CD4-positive, alpha-beta T cell treated with Interleukin-1 beta for 1 hour (primary cell): ENCODE measurements at places on chromosomes 1 and 21.

DNA sequence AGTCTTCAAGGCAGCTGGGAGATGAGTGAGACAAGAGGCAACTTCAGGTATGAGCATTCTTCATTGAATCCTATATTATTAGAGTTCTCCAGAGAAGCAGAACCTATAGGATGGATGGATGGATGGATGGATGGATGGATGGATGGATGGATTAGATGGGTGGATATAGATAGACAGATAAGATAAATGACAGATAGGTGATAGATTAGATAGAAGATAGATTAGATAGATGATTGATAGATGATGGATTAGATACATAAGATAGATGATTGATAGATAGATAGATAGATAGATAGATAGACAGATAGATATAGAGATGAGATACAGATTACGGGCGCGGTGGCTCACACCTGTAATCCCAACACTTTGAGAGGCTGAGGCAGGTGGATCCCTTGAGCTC lies 43.2 kb upstream of the SPOCD1 start:
- DNase-seq = no peak

GRCh38 chr1:238187575-238187949 lies 296.8 kb upstream of the ZP4 start:
- no peak for DNase-seq

GRCh38 chr1:31036749-31037500 lies 28.6 kb downstream of the PUM1 start:
- no peak for DNase-seq

DNA sequence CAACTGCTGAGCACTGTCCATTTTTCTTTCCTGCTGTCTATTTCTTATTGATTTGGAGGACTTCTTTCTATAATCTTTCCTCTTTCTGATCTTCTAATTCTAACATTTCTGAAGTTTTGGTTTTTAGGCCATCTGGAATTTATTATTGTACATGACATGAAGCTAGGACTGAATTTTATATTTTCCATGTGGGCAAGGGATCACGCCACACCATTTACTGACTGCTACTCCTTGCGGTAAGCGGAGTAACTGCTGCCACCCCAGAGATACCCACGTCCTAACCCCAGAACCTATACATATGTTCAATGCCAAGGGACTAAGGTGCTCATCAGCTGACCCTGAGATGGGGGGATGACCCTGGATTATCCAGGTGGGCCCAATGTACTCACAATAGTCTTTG lies 70.6 kb downstream of the NPHP4 start:
- DNase-seq = no peak

- no peak for DNase-seq
Measured at GRCh38 chr1:157915859-157916258, 74.3 kb upstream of the CD5L start.

- DNase-seq = no peak
Measured at GRCh38 chr1:192801451-192801850, 7.4 kb upstream of the RGS2 start.

DNA sequence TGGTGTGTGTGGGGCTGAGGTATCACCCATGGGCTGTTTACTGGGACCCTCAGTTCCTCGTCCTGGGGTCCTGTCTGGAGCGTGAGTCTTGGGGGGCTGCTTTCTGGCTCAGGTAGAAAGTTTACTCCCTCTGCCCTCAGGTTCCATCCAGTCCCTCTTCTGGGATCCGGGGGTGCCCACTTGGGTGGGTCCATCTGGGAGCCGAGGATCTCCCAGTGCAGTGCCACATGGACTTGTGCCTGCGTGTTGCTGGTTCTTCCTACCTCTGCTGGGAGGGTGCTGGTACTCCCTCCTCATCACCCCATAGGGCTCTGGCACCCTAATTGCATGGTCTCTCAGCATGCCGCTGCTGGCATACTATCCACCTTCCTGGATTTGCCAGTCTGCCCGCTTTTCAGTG lies 14.0 kb downstream of the SNAP47 start:
- no peak for DNase-seq

GRCh38 chr1:94095112-94095637 lies 25.8 kb downstream of the ABCA4 start:
- no peak for DNase-seq

DNA sequence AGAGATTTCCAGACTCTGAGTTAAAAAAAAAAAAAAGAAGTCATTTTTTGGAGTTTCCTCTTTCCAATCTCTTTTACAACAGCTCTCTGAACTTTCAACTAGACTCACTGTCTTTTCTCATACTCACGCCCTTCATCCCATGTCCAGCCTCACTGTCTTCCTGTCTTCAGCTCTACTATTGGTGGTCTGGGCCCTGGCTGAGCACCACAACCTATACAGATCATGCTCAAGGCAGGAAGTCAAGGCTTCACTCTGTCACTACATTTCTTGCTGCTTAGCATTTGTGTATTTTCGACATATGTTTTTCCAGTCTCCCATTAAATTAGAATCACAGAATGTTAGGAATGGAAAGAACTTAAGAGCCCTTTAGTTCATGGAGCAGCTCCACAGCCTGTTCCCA lies 106.4 kb upstream of the PPP2R5A start:
- no peak for DNase-seq

DNA sequence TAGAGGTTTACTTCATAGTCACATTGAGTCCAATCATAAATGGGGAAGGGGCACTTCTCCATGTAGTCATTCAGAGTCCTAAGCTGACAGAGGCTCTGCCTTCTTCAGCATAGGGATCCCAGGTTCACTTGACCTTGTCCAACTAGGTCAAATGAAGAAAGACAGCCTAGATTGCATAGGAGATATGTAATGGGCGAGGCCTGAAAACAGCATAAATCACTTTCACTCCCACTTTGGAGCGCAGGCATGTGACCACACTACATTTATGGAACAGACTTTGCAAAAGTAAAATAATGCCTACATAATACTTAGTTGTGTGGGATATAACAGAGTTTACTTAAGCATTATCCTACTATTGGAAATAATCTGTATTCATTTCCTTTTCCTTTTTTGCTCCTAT lies 51.7 kb downstream of the HOOK1 start:
- DNase-seq = no peak

DNA sequence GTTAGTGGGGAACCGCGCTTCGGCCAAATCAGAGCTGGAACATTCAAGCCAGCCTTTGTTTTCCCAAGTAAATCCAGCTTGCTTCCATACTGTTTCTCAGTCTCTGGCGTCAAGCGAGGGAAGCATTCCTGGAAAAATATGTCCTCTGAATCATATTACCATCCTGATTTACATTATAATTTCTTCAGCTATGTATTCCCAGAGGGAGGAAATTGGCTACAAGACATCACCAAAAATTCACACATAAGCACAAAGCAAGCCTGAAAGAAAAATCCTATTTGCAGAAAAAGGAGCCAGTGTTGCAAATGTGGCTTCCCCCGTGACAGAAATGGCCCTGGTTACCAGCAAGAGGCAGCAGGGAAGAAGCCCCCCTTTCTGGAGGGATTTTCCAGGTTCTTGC lies 233.3 kb downstream of the KCNJ6 start:
- DNase-seq = no peak

DNA sequence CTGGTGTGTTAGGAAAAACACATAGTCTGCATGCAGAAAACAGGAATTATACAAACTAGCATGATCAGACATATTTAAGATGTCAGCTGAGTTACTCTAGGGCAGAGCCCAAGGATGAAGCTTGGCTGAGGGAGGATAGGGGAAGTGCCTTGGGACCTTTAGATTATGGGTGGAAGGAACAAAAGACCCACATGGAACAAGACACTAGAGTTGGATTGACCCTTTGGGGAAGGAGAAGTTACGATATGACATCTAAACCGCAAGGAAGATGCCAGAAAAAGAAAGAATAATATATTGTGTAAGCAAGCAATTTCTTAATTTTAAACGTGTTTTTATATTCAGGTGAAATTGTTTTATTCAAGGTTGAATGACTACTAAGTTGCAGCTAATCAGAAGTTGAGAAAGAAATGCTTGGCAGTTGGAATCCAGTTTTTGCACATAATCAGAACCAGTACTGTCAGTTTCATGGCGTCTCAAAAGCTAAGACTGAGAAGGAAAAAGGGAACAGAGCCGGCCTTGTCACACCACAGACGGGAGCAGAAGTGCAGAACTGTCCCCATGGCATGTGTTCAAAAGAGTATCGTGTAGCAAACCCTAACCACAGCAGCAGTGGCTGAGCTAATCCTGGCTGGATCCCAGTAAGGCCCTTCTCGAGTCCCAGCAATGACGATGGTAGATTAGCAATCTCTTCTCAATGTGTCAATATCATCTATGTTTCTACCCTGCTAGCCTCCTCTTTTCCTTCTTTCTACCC lies 31.2 kb upstream of the IFNAR2 start:
- DNase-seq = peak; percentile 43

DNA sequence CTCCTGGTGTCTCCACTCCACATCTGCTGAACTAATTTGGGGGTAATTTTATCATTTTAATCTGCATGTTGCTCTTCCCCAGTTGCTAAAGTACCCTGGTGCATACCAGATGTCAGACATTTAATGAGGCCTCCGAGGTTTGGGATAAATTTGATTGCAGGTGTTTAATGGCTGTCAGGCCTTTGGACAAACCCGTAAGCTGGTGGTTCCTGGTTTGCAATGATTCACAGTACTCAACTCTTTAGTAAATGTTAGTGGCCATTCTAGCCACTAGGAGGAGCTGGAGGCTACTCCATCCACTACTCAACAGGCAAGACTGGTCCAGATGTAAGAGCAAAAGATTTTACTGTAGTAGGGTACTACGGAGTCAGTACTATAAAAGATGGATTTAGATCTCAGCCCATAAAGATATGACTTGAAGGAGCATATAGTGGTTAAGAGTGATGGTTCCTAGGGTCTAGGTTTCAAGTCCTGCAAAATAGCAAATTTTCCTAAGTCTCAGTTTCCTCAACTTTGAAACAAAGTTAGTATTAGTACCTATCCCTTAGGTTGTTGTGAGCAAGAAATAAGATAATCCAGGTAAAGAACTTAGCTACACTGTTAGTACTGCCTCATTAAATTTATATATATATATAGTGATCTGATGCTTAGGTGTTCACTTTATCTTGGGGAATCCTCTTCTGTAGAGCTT lies 132.8 kb downstream of the SNX7 start:
- DNase-seq = peak; percentile 56

- DNase-seq = no peak
Measured at GRCh38 chr1:100879422-100879821, 15.2 kb downstream of the EXTL2 start.

- no peak for DNase-seq
Measured at GRCh38 chr1:209354840-209355165, 228.7 kb upstream of the CAMK1G start.

DNA sequence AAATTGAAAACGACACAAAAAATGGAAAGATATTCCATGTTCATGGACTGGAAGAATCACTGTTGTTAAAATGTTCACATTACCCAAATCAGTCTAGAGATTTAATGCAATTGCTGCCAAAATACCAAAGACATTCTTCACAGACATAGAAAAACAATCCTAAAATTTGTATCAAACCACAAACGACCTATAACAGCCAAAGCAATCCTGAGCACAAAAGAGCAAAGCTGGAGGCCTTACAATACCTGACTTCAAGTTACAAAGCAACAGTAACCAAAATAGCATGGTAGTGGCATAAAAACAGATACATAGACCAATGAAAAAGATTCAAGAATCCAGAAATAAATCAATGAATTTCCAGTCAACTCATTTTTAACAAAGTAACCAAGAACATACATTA lies 1077.3 kb downstream of the KCNT2 start:
- DNase-seq = no peak

- no peak for DNase-seq
Measured at GRCh38 chr1:112461200-112461871, 47.4 kb upstream of the WNT2B start.

DNA sequence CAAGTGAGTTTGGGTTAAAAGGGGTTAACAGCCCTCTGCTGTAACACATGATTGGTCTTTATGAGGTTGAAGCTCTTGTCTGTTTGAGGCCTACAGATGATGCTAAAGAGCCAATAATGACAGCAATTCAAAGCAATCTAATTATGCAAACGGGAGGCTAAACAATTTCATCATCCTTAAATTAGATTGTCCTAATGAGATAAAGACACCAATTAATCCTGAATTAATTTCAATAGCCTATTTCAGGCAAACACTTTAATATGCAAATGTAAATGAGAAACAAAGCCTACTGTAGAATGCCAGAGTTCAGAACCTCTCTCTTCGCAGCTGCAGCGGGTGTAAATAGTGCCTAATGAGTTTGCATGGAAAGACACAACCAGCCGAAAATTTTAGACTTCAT lies 504.7 kb upstream of the PBX1 start:
- no peak for DNase-seq

DNA sequence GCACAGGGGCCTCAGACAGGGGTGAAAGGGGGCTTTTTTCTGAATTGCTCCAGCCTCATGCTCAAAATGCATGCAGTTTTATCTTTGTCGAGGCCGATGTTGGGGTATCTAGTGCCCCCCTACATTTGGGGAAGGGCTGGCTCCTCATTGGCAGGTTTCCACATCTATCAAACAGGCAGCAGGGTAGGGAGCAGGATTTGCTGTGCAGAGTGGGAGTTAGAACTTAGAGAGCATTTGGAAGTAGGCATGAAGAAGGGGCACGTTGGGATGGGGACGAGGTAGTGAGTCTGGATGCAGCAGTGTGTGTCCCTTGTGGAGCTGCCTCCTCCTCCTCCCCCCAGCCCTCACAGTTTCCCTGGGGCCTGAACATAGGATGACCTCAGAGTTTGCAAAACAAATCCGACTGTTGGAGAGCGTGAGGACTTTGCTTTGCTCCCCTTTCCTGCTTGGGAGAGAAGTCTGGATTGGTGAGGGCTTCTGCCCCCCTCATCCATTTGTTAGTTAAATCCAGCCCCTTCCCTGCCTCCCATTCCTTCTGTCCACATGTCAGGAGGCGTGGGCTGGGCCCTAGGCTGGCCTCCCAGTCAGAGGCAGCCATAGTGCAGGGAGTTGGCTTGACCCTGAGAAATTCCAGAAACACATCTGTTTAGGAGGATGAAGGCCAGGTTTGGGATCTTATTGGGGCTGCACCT lies 36.9 kb upstream of the GPR37L1 start:
- DNase-seq = no peak

DNA sequence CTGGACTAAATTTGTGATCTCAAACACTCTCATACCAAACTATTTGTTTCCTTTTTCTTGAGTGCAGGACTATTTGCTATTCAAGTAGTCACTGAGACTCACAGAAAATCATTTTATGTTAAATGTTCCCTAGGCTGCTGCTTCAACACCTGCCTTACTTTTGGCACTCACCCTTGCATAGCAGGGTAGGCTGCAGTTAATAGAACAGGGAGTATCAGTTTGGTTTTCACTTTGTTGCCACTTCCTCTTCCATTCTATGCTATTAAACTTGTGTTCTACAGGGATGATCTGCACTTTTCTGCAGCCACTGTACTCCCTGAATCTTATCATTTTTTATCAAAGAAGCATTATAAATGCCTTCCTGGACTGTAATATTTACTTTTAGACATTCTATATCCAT lies 148.7 kb upstream of the PRMT6 start:
- no peak for DNase-seq

GRCh38 chr1:165117482-165117881 lies 239.0 kb downstream of the LMX1A start:
- no peak for DNase-seq

DNA sequence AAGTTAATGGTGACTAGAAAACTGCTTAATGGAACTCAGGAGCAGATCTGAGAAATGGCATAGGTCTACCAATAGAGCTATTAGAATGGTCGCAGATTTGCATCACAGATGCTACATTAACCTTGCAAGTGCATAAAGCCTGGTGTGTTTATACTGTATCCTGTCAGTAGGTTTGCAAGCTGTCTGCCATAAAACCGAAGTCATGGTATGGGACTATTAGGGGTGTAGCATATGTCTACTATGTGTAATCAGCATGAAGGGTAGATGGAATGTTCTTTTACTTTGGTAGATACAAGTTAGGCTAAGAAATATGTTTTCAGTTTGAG lies 574.2 kb upstream of the ADGRL2 start:
- DNase-seq = no peak
